ENCODE measurements at places on chromosomes 7 and 10.

DNA sequence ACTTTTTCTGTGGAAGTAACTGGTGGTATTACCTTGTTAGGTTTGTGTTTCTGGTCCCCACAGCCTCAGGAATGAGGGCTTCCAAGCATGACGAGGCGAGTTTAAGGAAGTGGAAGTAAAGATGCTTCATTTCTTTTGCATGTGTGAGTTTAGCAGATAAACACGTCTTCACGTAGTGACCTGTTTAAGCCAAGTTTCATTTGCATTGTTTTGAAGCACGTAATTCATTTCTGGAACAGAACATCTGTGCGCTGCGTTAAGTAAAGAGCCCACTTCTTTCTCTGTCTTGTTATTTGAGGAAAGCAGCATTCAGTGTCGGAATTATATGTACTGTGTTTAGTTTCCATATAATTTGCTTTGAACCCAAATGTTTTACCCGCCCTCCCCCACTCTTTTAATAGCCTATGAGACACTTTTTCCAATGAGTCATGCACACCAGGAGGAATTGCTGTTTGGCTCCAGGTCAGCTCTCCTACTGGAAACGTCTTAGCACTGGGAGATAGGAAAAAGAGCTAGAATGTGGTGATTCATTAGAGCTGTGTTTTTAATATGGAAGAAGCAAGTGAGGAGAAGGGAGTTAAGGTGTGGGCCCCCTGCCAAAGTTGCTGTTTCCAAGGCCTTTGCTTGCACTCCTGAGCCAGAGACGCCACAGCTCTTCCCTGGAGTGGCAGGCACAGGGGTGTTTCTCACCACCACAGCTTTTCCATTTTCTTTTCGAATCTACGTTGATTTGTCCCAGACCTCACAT is 36.7 kb downstream of the BTBD16 start:
- no peak for DNase-seq

- no peak for DNase-seq
These were observed 20.0 kb downstream of the JAZF1 start for GRCh38 chr7:28160551-28160991.

- no peak for DNase-seq
These were observed 260.5 kb upstream of the KLF14 start for GRCh38 chr7:130994378-130995115.

DNA sequence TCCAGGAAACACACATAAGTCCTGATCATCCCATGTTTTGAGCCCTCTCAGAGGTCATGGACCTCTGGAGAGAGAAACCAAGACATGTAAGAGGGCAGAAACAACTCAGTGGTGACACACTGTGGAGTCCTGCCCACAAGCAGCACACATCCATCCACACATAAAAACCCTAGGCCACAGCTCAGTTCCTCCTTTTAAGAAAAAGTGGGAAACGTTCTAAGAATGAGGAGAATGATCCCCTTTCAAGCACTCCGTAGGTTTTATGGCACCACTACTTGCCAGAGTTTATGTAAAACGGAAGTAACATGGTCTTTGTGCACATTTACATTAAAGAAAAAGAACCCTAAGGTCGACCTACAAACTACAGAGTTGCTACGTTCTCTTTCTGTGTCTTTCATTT is 19.9 kb downstream of the ATAD1 start:
- no peak for DNase-seq

DNA sequence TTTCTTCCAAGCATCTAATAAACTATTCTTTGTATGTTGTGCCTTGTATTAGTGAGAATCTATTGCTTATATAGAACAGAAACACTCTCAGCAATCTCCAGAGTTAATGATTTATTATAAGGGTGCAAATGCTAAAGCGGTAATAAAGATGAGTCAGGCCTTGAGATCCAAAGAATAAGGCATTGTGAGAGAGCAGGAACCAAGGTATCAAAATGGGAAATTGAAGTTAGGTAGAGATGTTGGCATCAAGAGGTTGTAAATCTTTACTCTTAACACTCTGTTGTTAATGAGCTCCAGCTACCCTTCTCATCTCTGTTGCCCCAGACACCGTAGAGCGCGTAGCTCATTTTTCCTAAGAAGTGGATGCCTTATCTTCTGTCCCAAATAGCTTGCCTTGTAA is 375.2 kb downstream of the ARL4A start:
- no peak for DNase-seq

DNA sequence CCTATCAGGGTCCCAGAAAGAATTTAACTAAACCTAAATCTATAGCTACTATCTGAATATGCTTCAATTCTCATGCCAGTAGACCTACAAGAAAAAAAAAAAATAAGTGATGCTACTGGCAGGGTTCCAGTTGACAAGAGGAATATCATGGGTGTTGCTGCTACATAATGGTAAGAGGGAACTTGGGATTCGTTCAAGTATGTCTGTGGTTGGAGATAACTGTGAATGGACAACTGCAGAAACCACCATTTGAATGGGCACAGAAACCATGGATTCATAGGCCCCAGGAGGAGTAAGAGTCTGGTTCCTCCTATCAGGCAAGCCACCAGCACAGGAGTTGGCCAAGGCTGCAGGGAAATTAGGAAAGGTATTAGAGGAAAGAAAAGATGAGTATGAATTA is 287.6 kb upstream of the HGF start:
- DNase-seq, result no peak

Measured in stimulated activated naive CD8-positive, alpha-beta T cell treated with anti-CD3 and anti-CD28 coated beads, Interleukin-15, amount 100 ng/mL, for 72 hours (primary cell).